Inflammatory macrophage (primary cell): ENCODE measurements at places on chromosomes 7 and 10.
A peak's percentile ranks its signal among the peaks of the same experiment; 100 is the strongest.

- peak; percentile 69 for DNase-seq
Measured at GRCh38 chr7:64618785-64619456, 47.0 kb upstream of the ZNF107 start.

DNA sequence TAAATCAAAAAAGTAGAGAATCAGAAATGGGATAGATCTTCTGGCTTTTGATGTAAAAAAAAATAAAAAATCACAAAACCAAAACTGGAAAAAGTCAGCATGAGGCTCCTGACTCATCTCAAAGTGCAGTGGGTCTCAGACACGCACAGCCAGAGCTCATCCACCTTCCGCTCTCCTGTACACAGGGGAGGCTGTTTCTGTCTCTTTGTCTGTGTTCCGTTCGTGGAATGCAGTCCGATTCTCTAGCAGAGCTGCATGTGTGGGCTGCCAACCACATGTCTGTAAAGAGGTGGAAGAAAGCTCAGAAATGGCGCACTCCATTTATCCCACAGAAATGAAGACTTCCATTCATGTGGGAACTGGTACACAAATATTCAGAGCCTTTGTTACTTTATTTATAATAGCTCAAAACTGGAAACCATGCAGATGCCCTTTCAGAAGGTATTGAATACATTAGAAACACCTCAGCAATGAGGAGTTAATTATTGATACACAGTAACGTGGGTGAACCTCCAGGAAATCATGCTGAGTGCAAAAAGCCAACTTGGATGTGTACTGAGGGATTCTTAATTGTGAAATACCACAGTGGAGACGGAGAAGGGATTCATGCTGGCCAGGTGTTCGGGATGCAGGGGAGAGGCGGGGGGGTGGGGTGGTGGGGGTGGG is 123.3 kb downstream of the TRRAP start:
- no peak for DNase-seq

DNA sequence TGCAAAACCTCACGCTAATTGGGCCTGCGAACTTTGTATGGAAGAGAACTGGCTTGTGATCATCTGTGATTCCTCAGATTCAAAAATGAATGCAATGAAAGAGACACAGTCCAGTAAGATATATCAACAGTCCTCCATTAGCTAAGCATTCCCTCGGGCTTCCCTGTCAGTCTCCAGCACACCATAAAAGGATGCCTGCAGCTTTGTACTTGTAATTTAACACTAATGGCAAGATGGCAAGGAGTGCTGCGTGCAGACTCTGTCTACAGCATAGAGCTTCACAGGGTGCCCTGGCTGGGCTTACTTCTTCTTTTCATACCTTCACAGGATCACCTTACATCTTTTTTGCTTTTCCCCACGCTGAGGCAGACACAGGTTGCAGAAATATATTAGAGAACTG is 200.0 kb downstream of the GFRA1 start:
- DNase-seq: no peak

DNA sequence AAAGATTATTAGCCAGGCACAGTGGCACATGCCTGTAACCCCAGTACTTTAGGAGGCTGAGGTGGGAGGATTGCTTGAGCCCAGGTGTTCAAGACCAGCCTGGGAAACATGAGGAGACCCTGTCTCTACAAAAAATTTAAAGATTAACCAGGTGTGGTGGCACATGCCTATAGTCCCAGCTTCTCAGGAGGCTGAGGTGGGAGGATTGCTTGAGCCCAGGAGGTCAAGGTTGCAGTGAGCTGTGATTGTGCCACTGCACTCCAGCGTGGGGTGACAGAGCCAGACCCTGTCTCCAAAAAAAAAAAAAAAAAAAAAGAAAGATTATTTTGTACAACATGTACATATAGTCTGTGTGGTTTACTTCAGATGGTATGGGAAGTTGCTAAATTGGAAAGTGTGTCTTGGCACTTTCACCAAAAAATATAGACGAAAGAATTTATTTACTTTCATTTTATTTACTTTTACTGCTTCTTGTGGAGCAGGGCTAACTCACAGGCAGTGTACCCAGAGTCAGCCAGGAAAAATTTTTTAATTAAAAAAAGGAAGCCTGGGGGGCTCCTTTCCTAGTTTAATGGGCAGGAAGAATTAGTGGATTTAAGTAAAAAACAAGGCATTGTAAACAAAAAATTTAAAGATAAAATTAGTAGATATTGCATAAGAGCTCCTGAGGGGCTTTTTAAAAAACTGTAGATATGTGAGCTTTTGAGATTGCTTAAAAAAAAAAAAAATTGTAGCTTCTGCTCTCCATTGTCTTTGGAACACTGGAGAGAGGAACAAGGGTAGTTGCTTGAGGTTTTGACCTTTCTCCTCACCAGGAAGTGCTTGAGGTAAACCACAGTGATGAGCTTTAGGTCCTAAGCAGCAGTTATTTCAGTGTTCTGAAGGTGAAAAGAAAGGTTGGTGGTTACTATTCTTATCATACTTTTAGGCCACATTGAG is 44.6 kb upstream of the VDAC2 start:
- peak; percentile 43 for DNase-seq

DNA sequence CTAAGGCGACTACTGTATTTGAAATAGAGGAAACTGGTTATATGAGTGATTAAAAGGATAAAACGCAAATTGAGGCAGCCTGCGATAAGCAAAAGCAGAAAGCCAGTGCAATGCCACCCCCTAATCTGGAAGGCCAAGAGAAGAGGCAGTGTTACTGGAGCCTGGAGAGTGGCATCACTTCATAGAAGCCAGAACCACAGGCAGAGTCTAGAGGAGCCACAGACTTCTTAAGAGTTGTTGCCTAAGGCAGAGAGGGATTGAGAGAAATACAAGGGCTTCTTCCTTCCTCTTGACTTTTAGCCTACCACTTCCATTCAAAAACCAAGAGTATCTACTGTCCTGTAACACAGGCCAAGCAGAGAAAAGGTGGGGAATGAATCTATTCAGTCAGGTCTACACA is 94.9 kb upstream of the SKAP2 start:
- no peak for DNase-seq

- peak; percentile 11 for DNase-seq
Measured at GRCh38 chr7:27068259-27068658, 27.5 kb downstream of the HOXA1 start.

DNA sequence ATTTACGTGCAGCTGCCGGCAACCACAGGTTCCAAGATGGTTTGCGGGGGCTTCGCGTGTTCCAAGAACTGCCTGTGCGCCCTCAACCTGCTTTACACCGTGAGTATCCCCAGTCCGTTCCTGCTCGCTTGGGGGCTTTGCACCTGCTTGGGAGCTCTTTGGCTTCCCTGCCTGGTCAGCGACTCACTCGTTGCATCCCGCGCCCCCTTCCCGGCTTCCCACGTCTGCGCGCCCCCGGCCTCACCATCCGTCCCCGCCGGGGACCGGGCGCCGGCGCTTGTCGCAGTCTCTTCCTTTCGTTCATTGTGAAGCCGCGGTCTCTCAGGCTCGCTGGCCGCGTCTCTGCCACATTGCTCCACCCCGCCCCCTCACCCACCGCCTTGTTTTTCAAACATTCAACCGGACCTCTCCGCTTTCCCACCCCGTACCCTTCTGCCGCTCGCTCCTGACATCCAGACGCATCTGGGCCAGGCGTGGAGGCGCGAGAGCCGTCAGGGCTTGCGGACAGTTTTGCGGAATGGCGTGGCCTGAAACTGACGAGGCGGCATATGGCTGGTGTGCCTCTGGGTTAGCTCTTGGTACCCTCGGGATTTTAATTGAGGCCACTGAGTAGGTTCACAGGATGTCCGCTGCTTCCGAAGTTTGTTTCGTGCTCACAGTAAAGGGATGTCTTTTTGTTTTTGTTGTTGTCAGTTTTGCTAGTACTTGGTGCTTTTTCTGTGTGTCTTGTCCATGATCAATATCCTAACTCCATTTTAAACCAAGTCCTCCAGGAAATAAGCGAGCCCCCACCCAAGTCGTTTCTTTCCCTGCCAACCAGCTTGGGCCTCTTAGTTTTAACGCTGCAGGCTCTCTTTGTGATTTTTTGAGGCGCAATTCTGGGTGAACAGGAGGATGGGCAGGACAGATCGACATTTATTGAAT is 639 bp downstream of the TSPAN13 start:
- peak; percentile 29 for DNase-seq

DNA sequence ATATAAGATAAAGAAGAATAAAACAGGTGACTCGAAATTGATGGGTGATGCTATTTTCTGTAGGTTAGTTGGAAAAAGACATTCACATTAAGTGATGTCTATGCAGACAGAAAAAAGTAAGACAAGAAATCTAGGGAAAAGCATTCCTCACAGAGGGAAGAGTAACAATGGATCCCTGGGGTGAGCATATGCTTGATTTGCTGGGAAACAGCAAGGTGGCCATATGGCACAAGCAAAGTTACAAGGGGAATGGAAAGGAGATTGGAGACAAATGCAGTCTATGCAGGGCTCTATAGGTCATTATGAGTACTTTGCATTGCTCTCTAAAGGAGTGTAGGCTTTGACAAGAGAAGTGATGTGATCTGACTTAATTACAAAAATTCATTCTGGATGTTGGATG is 90.9 kb upstream of the ZNF804B start:
- no peak for DNase-seq

- no peak for DNase-seq
Measured at GRCh38 chr7:155870334-155871180, 58.3 kb upstream of the SHH start.

GRCh38 chr10:88932539-88933256 is 19.9 kb downstream of the ACTA2 start:
- peak; percentile 76 for DNase-seq
